ENCODE measurements at places on chromosomes 2 and 18.

GRCh38 chr2:38474021-38474456 is 97.0 kb upstream of the ATL2 start:
- no peak for DNase-seq

- DNase-seq, result peak; percentile 30
Measured at GRCh38 chr2:236843161-236843968, 242.3 kb upstream of the COPS8 start.

GRCh38 chr2:71006955-71007799 is 12.5 kb upstream of the TEX261 start:
- DNase-seq, result no peak

DNA sequence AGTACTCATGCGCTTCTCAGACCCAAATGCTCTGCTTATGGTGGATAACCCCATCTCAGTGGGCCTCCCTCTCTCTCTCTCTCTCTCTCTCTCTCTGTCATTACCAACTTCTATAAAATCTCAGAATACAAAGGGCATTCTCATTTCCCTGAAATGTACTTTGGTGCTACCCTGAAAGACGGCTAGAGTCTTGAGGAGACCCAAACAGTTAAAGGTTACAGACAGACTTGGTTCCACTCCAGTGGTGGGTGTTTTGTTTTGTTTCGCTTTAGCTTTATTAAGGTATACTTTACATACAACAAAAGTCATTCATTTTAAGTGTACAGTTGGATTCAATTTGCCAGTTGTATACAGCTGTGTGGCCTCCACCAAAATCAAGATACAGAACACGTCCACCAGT is 60.9 kb downstream of the BCL11A start:
- DNase-seq, result no peak

DNA sequence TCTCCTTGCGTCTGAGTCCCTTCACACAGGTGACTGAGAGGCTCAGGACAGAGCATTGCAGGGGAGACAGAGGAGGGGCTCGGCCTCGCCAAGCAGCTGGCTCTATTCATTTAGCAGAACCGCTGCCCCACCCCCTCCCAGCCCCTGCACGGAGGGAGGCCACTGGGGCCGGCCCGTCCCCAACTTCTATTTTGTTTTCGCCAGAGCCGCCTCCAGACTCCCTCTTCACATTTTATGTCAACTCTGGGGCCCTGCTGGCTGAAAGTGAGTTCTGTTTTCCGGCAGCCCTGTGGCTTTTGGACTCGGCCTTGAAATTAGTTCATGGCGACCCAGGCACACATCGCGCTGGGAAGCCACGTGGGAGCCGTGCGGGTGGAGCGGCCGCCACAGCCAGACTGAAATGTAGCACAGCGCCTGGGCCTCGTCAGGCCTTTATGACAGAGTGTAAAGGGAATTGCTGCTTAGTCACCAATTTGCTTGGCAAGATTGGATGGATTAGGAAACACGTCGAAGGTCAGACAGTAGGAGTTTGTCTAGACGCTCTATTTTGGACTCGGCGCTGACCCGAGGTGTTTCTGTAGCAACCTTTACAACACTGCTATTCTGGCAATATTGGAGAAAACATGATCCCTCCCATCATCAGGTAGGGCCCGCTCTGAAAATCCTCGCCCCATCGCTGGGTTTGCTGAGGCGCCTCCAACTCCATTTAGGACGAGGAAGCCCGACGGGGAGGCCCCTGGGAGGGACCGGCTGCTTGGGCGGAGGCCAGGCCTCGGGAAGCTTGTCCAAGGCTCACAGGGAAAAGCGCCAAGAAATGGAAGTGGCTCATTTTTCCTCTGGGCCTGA is 90.7 kb upstream of the CTDP1 start:
- DNase-seq, result no peak

GRCh38 chr2:20584399-20585358 is 66.2 kb downstream of the HS1BP3 start:
- no peak for DNase-seq

GRCh38 chr2:133374781-133375180 is 193.5 kb downstream of the NCKAP5 start:
- no peak for DNase-seq

GRCh38 chr2:10875126-10875525 is 36.6 kb upstream of the KCNF1 start:
- no peak for DNase-seq

DNA sequence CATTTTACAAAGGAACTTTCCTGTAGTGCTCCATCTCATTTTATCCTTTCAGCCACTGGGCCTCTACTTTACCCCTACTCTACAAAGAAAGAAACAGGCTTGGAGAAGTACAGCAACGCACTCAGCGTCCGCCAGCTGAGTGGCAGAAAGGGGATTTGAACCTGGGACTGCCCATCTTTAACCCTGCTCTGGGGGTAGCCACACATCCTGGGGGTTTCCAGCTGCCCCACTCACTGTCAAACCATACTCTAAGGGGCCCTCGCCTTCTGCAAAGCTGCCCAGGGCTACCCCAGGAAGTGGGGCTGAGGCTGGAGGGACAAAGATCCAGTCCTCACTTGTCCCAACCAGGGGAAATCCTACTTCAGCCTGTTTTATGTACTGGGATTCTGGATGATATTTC is 17.9 kb downstream of the HS1BP3 start:
- DNase-seq, result no peak

DNA sequence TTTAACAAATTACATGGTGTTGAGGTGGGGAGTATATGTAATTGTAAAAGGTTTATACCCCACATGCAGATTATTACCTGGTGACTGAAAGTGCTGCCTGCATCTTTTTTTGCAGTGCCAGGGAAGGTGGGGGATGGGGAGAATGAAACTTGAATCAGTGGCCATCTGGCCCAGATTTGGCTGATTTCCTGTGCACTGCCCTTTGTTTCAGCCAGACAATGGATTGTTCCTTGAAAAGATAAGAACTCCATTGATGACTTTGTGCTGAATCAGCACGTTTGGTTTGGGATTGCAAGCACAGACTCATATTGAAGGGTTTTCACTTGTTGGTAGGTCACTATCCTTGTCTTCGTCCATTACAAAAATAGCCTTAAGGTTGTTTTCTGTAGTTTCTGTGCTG is 20.9 kb downstream of the GREB1L start:
- no peak for DNase-seq

GRCh38 chr18:41858761-41859555 is 96.1 kb upstream of the PIK3C3 start:
- DNase-seq, result no peak

GRCh38 chr2:8144785-8145184 is 537.1 kb upstream of the ID2 start:
- DNase-seq, result no peak

GRCh38 chr2:125559186-125559585 is 1096.8 kb upstream of the GYPC start:
- DNase-seq, result no peak

- DNase-seq, result no peak
Measured at GRCh38 chr18:56522816-56523215, 115.6 kb downstream of the TXNL1 start.

DNA sequence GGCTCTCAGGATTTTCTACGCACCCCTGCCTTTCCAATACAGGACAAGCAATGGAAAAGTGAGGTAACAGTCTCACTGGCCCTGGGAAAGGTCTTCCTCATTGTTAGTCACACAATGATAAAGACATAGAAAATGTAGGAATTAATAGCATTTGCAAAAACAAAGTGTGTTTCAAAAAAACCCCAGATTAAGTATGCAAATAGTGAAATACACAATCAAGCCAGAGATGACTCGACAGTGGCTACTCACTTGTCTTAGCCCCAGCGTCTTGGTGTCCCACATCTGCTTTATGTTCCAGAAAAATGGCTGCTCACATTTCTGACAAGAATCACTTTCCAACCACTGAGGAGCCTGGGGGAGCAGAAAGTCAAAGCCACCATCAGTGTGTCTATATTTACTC is 47.0 kb upstream of the AP1S3 start:
- no peak for DNase-seq

GRCh38 chr2:75432761-75433361 is 127.9 kb downstream of the EVA1A start:
- no peak for DNase-seq

DNA sequence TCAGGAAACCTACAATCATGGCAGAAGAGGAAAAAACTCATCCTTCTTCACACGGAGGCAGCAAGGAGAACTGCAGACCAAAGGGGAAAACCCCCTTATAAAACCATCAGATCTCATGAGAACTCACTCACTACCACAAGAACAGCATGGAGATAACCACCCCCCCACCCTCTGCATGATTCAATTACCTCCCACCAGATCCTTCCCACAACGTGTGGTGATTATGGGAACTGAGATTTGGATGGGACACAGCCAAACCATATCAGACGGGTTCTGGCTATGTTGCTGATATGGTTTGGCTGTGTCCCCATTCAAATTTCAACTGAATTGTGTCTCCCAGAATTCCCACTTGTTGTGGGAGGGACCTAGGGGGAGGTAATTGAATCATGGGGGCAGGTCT is 28.7 kb upstream of the CCDC150 start:
- no peak for DNase-seq

DNA sequence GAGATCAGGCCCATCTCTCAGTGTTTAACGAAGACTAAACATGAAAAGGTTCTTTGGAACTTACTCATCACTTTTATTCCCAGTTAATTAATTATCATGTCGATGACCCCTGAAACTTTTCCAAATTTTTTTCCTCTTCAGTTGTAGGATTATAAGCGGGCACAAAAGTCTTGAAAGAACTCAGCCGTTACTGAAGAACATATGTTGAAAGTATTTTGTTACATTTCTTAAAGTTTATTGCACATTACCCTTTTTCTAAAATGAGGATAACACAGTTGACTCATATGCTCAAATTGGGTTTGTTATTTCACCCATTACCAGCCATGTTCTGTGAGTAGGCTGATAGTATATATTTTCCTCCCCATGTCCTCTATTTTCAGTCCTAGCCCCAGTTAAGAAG is 75.9 kb upstream of the COL3A1 start:
- DNase-seq, result no peak

DNA sequence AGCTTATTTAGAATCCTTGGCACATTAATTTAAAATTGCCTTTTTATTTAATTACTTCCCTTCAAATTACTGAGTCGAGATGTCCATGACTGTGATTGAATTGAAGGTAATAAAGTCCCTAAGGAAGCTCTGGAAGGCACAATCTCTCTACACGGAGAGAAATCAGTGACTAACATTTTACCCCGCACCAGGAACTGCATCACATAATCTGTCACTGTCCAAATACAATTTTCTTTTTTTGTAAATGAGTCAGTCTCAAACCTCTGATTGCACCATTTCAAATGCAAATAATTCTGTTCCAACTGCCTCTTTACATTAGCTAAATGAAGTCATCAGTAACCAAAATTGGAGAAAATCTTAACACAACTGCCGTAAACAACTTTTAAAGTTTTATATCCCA is 311.9 kb downstream of the CCDC178 start:
- no peak for DNase-seq

DNA sequence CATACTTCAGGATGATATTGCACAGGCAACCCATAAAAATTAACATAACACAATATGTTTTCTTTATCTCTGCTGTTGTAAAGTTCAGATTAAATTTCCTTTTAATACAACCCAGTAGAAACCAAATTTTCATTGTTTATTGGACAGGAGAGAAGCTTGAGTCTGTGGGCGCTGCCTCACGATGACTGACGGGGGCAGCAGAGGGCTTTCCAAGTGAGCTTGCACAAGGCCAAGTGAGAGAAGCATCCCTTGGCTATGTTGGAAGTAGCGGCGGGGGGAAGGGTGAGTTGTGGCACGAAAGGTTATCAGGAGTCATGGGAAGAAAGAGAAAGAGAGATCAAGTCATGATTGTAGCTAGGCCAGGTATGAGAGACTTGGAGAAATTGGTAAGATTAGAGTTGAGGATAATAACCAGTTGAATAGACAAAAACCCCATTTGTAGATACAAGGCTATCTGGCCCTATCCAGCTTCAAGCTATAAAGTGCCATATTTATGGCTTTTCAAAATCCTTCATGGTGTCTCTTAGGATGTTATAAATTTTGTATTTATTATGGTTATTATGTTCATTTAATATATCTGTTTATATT is 413.7 kb upstream of the FAM98A start:
- DNase-seq, result peak; percentile 13

- DNase-seq, result no peak
Measured at GRCh38 chr2:65357095-65357958, 75.1 kb downstream of the SPRED2 start.

- DNase-seq, result no peak
Measured at GRCh38 chr2:215149486-215149885, 11.1 kb upstream of the ABCA12 start.

- no peak for DNase-seq
Measured at GRCh38 chr2:28488083-28488830, 7.6 kb upstream of the PLB1 start.

GRCh38 chr2:220198896-220199295 is 571.5 kb downstream of the SLC4A3 start:
- peak; percentile 97 for DNase-seq

DNA sequence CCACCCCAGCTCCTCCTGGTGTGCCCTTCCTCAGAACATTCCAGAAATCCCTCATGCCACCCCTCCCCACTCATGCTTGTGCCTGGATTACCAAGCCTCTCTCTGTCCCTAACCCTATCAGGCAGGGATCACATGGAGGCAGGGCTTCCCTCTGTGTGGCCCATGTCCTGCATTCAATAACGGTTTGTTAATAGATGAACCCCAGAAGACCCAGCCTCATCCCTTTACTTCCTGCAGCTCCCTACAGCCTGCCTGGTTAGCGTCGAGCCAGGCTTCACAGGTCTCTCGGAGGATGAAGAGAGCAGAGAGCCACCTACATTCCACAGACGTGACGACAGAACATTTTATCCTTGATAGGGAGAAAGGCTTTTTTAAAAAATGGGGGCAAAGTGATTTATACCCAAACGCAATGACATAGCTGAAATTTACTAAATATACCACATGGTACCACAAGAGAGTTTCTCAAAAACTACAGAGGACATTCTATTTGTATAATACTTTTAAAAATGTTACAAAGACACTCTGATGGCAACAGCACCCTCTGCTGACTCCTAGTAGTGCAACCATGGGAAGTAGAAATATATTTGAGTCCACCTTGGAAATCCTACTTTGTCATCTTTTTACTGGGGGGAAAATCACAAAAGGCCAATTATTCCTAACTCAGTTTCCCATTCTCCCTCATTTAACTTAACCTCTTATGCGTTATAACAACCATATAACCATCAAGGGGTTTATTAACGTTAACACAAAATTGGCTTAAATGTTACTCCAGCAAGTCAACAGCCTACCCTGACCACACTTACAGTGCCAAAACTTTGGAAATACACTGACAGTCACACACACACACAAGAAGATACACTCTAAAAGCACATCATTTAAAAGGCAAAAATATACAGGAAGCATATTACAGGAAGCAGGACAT is 30.7 kb downstream of the FBXO15 start:
- DNase-seq, result peak; percentile 52

- no peak for DNase-seq
Measured at GRCh38 chr2:53317861-53318260, 449.7 kb upstream of the CHAC2 start.
